Stimulated activated CD4-positive, alpha-beta T cell treated with anti-CD3 and anti-CD28 coated beads, Interleukin-4, amount 100 ng/mL, for 24 hours (primary cell): ENCODE measurements at places on chromosomes 6 and 20.
A peak's percentile ranks its signal among the peaks of the same experiment; 100 is the strongest.

DNA sequence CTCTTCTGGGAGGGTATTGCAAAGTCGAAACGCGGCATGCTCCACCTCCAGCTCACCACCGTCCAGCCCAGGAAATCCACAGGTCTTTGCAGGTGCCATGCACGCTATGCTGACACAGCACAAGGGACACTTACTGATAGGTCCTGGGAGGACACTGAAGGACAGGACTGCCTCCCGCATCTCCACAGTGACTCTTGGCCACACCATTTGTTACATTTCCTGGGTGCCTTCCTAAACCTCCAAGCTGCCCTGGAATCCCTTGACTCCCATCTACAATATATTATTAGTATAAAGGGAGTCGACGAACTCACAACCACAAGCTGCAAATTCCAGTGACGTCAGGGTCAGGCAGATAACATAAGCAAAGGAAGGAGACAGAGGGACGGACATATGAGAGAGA, 106.9 kb downstream of the JPH2 start:
- no peak for DNase-seq

GRCh38 chr6:3862038-3862437, 12.9 kb downstream of the FAM50B start:
- DNase-seq, result no peak

GRCh38 chr6:129732542-129732941, 22.6 kb upstream of the ARHGAP18 start:
- no peak for DNase-seq

DNA sequence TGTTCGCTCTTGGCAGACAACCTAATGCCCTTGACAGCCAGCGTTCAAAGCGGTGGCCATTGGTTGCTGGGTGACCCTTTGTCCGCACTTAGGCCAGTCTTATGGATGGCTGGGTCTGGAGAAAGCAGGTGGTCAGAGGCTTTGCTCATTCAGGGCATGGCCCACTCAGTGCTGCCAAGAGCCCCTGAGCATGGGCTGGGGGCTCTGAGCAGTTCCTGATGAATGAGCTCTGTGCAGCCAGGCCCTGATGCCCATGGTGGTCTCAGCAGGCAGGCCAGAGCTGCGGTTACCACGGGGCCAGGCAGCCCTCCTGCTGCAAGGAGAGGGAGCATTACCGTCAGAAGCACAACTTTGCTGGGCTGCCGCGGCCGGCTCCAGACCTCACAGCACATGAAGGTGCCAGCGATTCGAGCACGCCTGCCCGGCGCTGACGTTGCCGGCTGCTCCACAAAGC, 36.3 kb downstream of the CDH4 start:
- no peak for DNase-seq

DNA sequence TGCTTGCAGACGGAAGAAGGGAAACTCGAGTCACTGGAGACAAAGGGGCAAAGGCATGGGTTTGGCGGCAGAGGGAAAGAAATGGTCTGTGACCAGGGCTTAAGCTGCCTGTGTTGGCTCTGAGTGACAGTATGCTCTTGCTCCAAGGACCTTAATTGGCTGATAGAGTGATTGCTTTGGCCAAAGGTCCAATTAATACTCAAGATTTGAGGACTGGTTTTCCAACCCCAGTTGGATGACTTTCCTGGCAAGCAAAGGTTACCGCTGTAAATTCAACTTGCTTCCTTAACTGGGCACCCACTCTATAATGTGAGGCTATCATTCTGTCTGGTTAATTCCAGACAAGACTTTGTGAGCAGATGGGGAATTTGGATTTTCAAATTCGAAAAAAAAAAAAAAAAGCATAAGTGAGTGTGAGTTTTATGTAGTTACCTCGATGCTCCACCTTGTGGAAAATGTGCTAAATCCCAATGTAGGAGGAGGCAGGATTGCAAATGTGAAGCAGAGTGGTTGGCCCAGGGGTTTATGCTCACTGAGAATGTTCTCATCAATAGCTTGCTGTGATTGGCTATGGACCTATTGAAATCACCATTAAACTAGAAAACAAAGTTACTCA, 150.7 kb upstream of the GMDS start:
- DNase-seq, result no peak

DNA sequence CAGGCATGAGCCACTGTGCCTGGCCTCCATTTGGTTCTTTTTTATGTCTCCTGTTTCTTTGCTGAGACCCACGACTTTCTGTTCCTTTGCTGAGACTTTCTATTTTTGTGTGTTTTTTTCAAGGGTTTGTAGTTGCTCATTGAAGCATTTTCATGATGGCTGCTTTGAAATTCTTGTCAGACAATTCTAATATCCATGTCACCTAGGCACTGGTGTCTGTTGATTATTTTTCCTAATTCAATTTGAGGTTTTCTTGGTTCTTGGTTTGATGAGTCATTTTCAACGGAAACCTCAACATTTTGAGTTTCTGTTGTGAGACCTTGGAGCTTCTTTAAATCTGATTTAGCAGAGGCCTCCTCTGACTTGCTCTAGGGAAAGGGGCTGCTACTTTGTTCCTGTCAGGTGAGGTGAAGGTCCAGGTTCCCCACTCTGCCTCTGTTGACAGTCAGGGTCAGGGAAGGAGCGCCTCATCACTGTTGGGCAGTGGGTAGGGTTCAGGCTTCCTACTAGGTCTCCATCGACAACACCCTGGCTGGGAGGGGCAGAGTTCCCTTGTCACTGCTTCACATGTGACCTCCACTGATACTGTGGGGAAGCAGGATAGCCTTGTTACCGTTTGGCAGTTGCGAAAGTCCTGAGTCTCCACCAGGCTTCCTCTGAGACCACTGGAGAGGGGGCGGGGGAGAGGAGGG, 67.2 kb upstream of the RNF24 start:
- peak; percentile 40 for DNase-seq

- DNase-seq, result no peak
Observed at GRCh38 chr6:93749191-93749590, 329.8 kb upstream of the EPHA7 start.

DNA sequence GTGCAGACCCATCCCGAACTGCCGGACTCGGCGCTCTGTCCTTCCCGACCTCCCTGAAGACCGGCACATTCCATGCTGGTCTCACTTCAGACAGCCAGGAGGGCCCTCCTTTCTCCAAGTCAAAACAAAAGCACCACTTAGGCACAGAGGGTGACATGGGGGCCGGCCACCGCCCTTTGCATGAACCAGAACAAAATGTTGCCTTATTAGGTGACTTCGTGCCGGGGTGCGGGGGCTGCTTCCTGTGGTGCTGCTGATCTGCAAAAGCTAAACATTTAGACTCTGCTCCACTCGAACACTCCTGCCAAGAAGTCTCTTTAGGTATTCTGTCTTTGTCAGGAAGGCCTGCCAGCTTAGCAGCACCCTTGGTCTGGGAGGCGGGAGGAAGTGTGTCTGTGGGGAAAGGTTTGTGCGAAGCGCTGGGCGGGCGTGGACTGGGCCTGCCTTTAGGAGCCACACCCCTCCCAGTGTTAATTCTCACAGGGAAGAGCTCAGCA, 133.8 kb downstream of the SMOC2 start:
- DNase-seq, result no peak

GRCh38 chr6:69422475-69422874, 374.3 kb downstream of the LMBRD1 start:
- no peak for DNase-seq

- DNase-seq, result no peak
Observed at GRCh38 chr6:10465629-10466499, 51.0 kb upstream of the TFAP2A start.

GRCh38 chr6:47149554-47149953, 107.4 kb upstream of the ADGRF1 start:
- DNase-seq, result no peak

- DNase-seq, result no peak
Observed at GRCh38 chr6:39758905-39759605, 33.1 kb upstream of the DAAM2 start.

GRCh38 chr6:43990627-43991619, 136.3 kb downstream of the MRPL14 start:
- DNase-seq, result no peak

- DNase-seq, result no peak
Observed at GRCh38 chr20:17538517-17539170, 7.5 kb upstream of the BFSP1 start.

- DNase-seq, result no peak
Observed at GRCh38 chr6:149202952-149203351, 114.6 kb upstream of the TAB2 start.

DNA sequence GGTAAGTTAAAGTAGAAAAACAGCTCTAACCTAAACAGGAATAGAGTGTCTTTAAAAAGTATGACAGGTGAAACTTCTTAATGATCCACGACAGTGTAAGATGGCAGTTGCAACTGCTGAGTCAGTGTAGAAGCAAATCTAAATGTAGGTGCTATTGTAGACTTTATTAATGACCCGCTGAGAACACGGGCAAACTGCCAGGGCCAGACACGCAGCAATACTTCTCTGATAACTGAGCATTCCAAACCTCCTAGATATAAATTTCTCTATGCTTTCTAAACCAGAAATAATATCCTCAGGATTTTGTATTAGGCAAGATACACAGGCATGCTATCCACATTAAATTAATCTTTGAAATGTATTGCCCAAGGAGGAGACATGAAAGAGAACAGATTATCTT, 1076.4 kb downstream of the HACE1 start:
- DNase-seq, result no peak

- no peak for DNase-seq
Observed at GRCh38 chr6:155693573-155694418, 238.2 kb upstream of the NOX3 start.

GRCh38 chr6:105804000-105804399, 282.1 kb upstream of the PRDM1 start:
- DNase-seq, result no peak

DNA sequence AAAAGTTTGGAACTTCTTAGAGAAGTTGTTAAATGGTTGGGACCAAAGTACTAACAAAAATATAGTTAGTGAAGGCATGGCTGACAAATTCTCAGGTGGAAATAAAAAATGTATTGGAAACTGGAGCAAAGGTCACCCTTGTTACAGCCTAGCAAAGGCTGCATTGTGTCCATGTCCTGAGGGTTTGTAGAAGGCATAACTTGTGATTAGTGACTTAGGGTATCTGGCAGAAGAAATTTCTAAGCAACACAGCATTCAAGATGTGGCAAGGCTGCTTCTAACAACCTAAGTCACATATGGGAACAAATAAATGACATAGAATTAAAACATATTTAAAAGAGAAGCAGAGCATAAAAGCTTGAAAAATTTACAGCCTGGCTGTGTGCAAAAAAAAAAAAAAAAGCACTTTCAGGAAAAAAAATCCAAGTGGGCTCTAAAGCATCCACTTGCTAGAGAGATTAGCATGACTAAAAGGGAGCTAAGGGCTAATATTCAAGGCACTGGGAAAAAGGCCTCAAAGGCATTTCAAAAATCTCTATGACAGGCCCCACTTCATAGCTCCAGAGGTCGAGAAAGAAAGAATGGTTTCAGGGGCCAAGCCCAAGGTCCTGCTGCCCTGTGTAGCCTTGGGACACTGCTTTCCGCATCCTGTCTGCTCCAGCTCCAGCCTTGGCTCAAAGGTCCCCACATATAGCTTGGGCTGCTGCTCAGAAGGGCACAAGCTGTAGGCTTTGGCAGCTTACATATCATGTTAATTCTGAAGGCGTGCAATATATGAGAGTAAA, 453.2 kb upstream of the PTCHD4 start:
- no peak for DNase-seq
